ENCODE measurements at places on chromosomes 7 and 10.

GRCh38 chr10:62466590-62466989, 92.4 kb downstream of the ZNF365 start:
- DNase-seq: no peak

- DNase-seq: no peak
These were observed 239.1 kb downstream of the EBF3 start for GRCh38 chr10:129725011-129725410.

DNA sequence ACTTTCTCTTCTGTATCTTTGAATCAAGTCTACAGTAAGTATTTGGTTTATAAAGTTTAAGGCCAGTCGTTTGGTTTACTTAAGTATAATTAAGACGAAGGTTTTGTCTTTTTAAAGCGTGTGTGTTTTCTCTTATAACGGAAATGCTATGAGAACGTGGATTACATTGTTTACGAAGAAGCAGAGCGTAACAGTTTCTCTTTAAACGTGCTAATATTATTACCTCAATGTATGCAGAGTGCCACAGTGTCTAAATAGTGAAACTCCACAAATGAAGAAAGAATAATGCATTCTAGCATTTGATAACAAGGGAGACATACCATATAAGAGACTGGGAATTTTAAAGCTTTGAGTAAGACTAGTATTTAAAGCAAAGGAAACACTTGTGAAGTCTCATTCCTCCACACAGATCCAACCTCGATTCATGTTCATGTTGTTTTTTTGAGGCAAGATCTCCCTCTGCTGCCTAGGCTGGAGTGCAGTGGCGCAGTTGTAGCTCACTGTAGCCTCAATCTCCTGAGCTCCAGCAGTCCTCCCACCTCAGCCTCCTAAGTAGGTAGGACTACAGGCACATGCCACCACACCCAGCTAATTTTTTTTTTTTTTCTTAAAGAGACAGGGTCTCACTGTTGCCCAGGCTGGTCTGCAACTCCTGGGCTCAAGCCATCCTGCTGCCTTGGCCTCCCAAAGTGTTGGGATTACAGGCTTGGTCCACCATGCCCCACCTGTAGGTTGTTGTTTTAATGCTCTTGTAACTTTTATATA, 75.1 kb downstream of the ANKRD61 start:
- peak; percentile 16 for DNase-seq

DNA sequence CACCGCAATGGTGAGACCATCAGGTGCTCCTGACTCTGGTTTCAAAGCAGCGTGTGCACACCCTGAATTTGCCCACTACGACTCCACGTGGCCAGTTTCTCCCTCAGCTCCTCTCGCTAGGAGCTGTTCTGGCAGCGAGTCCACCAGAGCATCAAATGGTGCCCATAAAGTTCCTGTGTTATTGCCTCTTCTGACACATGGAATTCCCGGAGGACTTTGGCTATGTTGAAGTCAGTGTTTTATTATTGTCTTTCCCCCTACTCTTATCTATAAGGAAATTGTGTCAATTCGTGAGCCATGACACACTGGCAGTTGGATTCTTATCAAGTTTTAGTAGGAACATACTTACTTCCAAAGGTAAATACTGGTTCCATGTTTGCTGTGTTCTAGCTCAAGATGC, 53.9 kb upstream of the NPVF start:
- no peak for DNase-seq

- no peak for DNase-seq
These were observed 34.6 kb downstream of the ANKRD7 start for GRCh38 chr7:118259115-118259514.

GRCh38 chr10:114631666-114632417, 26.2 kb downstream of the ABLIM1 start:
- peak; percentile 27 for DNase-seq

DNA sequence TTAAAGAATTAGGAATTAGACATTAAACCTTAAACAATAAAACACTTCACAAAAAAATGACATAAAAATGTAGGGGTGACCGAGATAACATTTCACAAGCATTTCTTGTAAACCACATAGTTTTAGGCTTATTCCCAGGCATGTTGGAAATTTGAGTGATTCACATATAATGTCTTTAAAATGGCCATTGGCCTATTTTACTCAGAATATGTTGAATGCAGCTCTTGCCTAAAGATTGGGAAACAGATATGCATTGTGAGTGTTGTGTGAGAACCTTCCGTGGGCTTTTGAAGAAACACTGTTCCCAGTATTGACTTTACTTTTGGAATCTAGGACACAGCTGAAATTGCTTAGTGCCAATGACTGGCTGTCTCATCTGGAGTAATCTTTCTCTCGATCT, 79.6 kb downstream of the ARL5B start:
- DNase-seq: no peak

- DNase-seq: no peak
These were observed 129.4 kb downstream of the AASS start for GRCh38 chr7:122014697-122015096.

DNA sequence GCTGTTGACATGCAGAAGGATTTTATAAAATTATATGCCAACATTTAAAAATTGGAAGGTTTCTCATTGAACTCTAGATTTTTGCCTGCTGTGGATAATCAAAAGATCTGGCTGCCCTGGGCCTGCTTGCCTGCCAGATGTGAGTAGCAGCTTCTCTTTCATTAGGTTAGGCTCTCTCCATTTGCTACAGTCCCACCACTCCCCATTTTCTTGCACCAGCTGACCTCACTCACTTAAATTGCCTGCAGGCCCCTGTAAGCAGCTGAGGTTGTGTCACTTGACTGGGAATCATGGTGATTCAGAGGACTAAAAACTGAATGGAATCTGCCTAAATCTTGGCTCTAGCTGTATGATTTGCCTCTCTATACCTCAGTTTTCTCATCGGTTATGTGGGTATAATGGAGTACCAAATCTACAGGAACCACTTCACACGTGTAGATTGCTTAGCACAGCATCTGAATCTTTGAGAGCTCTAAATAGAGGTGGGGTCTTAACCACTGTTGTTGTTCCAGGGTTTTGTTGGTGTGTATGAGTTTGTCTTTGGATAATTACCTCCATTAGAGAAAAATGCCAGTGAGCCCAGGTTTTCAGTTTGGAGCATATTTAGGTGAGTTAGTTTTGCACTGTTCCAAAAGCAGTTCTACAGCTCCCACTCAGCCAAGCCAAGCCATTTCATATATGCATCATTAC, 18.6 kb upstream of the RAPGEF5 start:
- DNase-seq: no peak

- no peak for DNase-seq
These were observed 70.8 kb downstream of the NKX6-2 start for GRCh38 chr10:132714986-132715775.

DNA sequence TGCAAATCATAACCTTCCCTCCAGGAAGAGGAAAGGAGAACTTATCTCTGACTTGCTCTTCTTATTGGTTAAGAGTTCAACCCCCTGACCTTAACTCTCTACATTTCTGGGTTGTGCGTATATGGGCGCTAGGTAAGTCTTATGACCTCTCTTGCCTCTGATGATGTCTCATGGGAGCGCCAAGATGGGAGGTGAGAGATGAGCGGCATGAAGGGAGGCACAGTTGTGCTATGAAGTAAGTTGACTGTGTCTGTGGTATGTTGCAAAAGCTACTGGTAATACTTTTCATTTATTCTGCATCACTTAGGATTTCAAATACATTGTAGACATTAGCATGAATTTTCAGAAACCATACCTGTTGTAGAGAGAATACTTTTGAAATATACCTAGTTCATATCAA, 59.0 kb downstream of the EXOC6 start:
- DNase-seq: no peak

DNA sequence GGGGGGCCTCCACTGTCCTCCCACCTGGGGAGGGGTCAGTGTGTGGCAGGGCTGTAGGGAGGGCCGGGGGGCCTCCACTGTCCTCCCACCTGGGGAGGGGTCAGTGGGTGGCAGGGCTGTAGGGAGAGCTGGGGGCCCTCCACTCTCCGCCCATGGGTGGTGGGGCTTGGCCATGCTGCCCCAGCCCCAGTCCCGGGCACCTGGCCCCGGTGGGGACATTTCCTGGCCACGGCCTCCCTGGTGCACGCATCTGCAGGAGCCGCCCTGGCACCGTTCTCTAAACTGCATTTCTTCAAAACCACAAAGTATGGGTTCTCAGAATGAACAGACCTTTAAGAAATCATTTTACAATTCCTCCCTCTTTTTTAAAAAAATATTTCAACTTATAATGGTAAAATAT, 89.3 kb upstream of the PDGFA start:
- DNase-seq: no peak

GRCh38 chr7:157975401-157976372, 611.9 kb downstream of the PTPRN2 start:
- no peak for DNase-seq

DNA sequence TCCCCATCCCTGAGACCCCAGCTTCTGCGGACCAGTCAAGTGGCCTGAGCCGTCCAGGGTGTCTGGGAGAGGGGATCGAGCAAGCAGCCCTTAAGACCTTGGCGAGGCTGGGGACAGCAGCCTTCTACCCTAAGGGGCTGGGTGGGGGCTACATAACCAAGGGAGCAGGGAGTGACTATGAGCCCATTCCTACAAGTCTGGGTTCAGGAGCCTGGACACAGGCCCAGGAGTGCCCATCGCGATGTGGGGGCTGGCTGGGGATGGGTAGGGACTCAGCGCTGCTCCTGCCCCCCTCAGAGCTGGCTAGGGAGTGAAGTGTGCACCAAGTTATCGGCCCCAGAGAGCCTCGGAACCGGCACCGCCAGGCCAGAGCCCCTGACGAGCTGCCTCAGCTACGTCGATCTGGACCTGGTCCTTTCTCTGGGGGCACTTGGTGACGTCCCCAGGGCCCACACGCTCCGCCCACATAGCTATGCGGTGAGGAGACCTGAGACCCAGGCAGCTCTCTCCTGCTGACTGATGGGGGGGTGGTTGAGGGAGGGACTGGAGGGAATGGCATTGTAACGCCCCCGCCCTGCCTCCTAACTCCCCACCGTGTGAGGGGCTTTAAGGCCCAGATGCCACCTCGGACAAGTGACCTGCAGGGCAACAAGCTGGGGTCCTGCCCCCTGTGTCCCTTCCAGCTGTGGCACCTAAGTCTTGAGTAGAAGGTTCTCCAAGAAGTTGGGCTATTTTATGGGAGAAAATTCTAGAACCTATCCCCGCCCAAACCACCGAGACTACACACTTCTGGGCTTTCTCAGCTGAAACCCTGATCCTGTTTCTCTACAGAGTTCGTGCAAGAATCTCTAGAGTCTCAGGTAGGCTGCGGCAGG, 2.5 kb downstream of the SAP25 start:
- DNase-seq: no peak

- DNase-seq: no peak
These were observed 378.8 kb upstream of the C7orf33 start for GRCh38 chr7:148211740-148212151.

GRCh38 chr10:124516746-124517397, 55.2 kb downstream of the LHPP start:
- DNase-seq: no peak

- DNase-seq: no peak
These were observed 179.0 kb downstream of the PTEN start for GRCh38 chr10:88042160-88043100.

DNA sequence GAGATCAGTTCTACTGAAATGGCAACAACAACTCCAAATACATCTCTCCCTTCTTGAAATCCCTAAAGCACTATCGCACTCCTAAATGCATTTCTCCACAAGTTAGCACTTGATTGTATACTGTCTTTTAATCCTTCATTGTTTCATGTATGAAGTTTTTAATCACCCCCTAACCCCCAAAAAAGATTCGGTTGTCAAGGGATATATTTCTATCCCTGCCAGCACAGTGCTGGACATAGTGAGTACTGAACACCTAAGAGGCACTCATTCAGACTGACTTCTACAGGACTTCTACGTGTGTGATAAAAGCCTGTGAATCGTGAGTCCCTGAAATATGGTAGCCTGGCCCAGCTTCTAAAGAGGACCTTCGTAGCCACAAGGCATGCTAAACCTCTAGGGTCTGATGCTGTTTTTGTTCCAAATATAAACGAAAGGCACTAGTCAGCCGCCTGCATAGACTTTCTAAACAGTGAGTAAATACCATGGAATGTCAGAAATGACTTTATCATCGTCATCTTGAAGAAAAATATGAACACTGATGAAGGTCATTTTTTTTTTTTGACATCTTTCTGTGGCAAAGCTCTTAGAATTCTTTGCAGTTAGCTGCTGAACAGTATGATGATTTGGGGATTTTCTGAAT, 14.6 kb upstream of the ZSCAN21 start:
- no peak for DNase-seq

DNA sequence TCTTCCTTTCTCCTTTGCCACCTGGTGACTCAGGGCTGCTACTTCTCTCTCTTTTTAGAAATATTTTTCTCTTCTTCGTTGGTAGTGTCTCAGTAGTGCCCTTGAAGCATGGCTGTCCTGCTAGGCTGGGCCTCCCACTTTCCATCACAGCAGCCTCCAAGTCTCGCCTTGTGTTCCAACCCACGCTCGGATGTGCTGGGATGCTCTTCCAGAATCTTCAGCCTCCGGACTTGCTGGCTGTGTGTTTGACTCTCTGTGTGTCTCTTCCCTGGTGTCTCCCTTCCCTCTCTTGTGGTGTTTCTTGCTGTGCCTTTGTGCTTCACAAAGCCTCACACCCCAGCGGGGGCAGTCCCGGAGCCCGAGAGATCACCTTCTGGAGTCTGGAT, 100.5 kb downstream of the INPP5A start:
- DNase-seq: no peak
